ENCODE measurements at places on chromosomes 2 and 18.
A peak's percentile ranks its signal among the peaks of the same experiment; 100 is the strongest.

DNA sequence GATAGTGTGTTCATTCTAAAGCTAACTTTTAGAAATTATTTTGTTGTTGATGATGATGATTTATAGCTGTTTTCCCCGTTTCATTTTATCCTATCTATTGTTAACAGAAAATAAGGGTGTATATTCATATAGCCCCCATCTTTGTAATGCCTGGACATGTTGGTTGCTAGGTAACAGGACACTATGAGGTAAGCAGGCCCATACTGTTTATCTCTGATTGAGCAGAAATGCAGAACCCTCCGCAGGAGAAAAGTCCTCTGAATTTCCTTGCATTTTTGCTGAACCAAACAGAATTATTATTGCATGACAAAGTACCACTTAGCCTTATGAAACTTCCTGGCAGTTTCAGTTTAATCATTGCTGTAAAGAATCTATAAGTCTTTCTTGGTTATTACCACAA, 339.4 kb downstream of the DCC start:
- DNase-seq: no peak

DNA sequence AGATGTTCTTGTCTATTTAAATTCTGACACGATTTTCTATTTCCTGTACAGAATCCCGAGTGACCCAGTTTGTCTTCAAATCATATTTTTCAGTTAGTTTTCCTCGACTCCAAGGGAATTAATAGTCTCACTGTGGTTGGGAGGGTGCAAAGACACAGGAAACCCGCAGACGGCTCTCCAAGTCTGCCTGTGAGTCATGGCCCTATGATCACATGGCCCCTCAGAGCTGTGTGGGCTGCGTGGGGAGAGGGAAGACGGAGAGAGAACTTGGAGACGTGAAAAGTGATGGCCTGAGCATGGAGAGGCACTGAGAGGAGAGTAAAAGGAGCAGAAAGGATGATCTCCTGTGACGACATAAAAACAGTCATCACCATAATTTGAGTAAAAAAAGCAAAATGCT, 989.9 kb downstream of the DCDC2C start:
- DNase-seq: no peak

DNA sequence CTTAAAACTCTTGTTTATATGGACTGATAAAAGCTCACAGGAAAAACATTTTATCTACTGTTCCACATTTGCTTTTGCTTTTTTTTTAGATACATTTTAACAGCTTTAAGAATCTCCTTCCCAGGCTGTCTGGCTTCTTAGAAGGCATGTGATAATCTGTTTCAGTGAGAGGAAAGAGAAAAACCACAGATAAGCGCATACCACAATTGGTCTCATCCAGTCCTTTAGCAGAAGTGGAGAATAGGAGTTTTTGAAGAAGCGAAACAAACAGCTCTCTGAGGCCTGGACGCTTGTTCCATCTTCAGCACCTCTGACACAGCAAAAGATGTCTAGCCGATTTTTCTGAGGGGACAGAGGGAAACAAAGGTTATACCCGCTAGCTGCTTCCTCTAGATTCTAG, 37.6 kb downstream of the RMC1 start:
- no peak for DNase-seq

DNA sequence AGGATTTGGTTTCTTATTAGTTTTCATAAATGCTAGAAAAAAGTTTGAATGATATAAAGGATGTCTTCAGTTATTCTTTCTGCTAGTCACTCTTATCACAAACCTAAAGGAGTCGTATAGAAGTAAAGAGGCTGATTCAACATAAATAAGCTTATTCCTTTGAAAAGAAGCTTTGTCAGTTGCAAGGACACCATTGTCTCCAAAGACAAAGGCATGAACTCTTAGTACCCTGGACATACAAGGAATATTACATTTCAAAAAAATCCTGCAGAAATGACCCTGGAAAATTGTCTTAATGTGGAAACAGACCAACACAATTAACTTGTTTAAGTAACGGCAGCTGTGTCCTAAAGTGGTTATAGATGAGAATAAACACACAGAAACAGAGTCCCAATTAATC, 528.0 kb downstream of the CPS1 start:
- no peak for DNase-seq

DNA sequence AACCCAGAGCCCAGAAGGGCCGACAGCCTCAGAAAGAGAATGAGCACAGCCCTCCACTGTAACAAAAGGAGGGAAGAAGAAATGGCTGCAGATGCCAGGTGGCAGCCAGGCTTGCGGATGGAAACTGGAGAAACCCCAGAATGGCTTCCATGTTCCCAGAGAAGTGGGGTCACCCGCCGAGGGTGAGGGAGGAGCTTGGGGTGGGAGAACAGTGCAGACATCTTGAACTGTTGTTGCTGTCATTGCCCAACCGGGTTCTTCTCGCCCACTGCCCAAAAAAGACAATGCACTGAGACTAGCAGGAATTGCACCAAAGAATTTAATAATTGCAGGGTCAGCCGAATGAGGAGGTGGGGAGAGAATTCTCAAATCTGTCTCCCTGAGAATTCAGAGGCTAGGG, 223.2 kb upstream of the RAB6C start:
- no peak for DNase-seq

- DNase-seq: no peak
Measured at GRCh38 chr2:133532919-133533318, 35.3 kb downstream of the NCKAP5 start.

DNA sequence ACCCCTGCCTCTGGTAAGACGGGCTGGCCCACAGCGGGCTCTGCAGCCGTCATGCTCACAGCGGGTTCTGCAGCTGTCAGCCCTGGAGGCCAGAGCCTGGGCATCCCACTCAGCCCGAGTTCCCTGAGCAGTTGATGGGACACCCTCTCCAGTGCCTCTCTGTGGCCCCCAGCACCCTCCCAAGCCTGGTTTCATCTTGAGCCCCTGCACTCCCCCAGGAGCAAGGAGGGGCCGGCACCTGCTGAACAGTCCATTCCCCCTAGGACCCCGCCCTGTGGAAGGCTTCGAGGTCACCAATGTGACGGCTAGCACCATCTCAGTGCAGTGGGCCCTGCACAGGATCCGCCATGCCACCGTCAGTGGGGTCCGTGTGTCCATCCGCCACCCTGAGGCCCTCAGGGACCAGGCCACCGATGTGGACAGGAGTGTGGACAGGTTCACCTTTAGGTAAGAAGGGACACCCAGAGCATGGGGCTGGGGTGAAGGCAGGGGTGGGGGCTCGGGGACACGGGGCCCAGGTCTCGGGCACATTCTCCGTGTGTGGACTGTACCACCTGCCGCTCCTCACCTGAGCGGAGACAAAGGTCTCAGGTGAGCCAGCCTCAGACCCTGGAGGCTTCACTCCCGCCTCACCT, 34.5 kb downstream of the MTERF4 start:
- DNase-seq: no peak

GRCh38 chr2:38966678-38967077, 77.0 kb downstream of the ARHGEF33 start:
- no peak for DNase-seq

- no peak for DNase-seq
Measured at GRCh38 chr2:150445398-150445797, 42.1 kb downstream of the RND3 start.

DNA sequence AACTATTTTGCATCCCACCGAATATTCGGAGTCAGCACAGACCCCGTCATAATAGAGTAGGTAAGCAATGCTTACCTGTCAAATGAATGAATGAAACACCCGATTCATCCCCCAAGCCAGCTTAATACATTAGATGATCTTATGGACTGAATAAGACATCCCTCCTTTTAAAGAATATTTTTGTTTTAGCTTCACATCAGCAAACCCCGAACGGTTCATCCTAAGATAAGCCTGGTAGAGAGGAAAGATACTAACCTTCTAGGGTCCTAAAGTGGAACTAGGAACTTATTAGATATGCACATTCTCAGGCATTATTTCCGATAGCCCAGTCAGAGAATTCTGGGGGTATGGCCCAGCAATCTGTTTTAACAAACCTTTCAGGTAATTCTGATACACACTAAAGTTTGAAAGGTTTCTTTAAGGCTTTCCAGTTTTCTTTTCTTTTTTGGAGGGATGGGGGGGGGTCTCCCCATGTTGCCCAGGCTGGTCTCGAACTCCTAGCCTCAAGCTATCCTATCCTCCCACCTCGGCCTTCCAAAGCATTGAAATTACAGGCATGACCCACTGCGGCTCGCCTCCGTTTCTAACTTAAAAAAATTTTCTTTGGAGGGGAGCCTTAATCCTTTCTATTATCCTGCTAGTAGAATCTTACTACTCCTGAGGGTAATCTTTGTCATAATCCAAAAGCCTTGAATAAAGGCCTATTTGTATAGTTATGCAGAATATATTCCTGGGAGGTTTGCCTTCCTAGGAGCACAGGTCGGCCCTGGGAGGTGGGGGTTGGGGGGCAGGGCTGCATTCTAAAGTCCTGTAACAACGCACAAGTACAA, 1.0 kb upstream of the ACTR3 start:
- no peak for DNase-seq

DNA sequence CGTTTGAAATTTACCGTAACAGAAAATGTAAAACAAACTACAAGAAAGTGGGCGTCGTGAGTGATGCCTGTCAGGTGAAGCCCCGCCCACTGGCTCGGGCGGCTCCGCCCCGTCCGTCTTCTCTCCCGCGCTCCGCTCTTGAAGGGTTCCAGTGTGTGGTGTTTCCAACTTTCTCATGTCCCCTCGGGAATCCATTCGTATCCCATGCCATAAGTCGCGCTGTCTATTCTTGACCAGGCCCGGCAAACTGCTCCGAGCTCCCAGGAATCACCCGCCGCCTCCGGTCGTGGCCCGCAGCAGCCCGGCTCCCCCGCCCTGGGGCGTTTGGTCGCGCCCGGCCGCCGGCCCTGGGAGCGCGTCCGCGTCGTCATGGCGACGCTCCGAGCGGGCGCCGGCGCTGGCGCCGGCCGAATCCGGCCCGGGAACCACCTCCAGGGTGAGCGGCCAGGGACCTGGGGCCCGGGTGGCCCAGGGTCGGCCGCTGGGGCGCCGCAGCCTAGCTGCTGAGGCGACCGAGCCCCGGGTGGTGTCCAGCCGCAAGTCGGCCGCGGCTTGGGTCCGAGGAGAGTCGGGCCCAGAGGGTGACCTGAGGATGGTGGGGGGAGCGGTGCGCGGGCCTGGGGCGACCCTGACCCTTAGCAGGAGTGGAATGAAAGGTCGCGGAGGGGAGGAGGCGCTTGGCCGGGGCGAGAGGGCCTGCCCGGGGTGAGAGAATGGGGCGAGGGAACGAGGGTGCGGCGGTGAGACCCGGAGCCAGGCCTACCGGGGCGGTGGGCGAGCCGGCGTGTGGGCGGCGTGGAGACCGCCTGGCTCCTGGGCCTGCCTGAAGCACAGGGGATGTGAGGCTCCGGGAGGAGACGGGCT, at the start of gene CFAP221:
TSS of gene CFAP221 (plus strand) at position 375 of the 864 bp plus-strand sequence. CDS start 1,683 bp downstream, outside the sequence.
- DNase-seq: no peak

DNA sequence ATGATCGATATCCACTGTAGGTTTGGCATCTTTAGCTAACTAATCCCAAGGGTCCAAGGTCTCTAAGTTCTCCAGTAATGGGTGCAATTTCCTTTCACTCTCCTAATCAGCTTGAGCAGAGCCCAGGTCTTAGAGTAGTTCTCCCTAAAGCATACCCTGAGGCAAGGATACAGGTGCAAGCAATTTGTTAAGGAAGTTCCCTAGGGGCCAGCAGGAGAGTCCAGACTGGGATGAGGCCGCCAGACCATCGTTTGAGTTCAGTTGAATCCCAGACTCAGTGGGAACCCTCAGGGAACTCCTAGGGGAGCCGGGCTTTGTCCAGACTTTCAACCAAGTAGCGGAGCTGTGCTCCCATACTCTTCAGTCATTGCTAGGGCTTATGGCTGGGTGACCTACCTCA, 835.4 kb upstream of the CDH2 start:
- DNase-seq: no peak

- peak; percentile 36 for DNase-seq
Measured at GRCh38 chr2:140506606-140507005, 1624.2 kb downstream of the LRP1B start.

DNA sequence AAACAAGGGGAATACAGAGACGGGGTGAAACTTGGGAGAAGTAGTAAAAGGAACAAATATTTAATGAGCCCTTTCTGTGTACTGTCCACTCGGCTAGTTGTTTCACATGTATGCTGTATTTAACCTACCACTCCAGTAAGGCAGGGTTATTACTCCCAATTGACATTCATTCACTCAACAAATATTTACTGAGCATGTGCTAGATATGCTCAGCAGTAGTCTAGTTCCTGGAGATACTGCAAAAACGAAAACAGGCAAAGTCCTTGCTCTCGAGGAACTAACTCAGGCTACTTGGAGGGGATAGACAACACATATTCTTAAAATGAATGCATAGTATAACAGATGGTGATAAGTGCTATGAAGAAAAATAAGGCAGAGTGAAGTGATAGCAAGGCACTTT, 207.3 kb downstream of the SS18 start:
- no peak for DNase-seq

GRCh38 chr2:11807156-11808015, 61.0 kb downstream of the LPIN1 start:
- DNase-seq: no peak

DNA sequence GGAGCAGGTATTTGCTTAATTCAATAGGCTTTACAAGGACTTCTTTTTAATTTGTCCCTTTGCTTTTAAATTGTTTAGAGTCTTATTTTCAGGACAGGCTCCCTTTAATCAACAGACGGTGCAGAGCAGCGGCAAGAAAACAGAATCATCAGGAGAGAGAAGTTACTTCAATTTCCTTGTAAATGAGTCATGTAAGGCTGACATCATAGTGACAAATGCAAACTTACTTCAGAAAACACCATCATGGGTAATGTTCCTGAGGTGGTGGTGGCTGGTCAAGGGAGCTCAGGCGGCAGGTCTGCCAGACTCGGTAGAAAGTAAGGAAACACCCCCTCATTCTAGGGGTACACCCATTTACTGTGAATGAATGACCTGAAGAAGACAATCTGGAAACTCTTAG, 395.1 kb downstream of the FBXO15 start:
- DNase-seq: peak; percentile 3

- peak; percentile 56 for DNase-seq
Measured at GRCh38 chr2:149679286-149679685, 91.7 kb upstream of the MMADHC start.

GRCh38 chr2:27509326-27509725, 12.7 kb downstream of the GCKR start:
- no peak for DNase-seq

DNA sequence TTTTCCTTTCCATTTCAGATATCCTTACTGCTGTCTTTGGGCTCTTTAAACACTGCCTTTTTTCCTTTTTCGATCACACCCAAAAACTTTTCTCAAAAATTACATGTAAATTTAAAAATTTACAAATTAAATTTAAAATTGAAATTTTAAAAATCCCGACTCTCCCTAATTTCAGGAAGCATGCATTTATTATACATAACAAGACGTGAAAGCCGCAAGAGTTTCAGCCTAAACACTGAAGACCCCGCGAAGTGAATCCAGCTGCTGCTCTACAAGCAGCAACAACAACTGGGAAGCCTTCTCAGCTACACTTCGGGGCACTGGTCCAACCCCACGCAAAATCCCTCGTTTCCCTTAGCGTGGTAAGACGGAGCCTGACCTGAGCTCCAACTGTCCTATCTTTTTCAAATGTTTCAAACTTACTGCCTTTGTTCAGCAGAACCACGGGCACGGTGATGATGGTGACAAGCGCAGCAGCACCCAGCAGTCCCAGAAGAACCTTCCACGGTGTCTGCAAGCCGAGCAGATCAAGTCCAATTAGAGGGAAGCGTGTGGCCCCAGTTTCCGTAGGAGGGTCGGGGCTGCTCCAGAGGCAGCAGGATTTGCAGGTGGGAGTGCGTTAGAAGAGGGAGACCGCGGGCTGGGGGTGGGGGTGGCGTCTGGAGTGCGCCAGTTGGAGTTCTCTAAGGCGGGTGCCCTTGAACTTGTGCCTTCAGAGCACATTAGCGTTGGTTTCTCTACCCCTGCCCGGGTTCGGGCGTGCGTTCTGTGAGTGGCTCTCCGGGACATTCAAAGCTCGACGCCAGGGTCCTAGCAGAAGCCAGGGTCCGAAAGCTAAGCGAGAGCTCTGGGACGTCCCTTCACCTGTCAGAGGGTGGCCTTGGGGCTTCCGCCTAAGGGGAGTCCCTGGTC, 783 bp downstream of the DPP4 start:
- DNase-seq: no peak

Data from GM04504 (cell line).